Cardiac muscle cell (in vitro differentiated cells and primary cell): ENCODE measurements at places on chromosomes 7 and 10.

GRCh38 chr7:155917836-155918430 is 105.7 kb upstream of the SHH start:
- DNase-seq, result no peak
- no peaks in the 10 kb centered on the region for H3K36me3 ChIP-seq
- H3K4me1 ChIP-seq, result no peaks in the 10 kb centered on the region
- H3K4me3 ChIP-seq, result no peak overlapping the region
- H3K27ac ChIP-seq, result no peak overlapping the region

- DNase-seq, result no peak
- H3K36me3 ChIP-seq, result no peaks in the 10 kb centered on the region
- no peak overlapping the region for H3K27ac ChIP-seq
- no peaks in the 10 kb centered on the region for H3K27me3 ChIP-seq
- H3K4me3 ChIP-seq, result no peak overlapping the region
- H3K4me1 ChIP-seq, result no peaks in the 10 kb centered on the region
Observed at GRCh38 chr7:28908775-28909174, 49.4 kb downstream of the TRIL start.

DNA sequence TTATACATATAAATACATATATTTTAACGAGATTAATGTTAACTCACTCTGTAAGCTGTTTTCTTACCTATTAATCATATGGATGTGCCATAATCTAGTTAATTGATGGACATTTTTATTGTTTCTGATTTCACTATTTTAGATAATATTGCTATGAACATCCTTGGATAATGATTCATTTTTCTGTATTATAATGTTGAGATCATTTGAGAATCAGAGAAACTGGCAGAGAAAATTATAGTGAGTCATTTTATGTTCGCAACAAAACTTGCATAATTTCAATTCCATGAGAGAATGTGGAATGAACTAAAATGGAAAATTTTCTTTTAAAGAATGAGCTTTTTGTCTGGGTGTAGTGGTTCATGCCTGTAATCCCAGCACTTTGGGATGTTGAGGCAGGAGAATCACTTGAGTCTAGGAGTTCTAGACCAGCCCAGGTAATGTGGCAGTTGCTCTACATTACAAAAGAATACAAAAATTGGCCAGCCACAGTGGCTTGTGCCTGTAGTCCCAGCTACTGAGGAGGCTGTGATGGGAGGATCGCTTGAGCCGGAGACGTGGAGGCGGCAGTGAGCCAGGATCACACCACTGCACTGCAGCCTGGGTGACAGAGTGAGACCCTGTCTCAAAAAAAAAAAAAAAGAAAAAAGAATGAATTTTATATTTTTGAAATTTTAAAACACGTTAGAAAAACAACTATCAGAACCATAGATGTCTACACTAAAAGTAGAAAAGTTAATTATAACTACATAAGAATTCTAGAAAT is 40.5 kb downstream of the PAPSS2 start:
- no peak overlapping the region for H3K27ac ChIP-seq
- H3K27me3 ChIP-seq, result no peaks in the 10 kb centered on the region
- no peaks in the 10 kb centered on the region for H3K4me1 ChIP-seq
- DNase-seq, result peak; percentile 70
- H3K4me3 ChIP-seq, result no peak overlapping the region

GRCh38 chr10:69668721-69669120 is 38.7 kb downstream of the FAM241B start:
- H3K4me1 ChIP-seq, result peaks cover 21% of the 10 kb centered on the region
- no peak overlapping the region for H3K4me3 ChIP-seq
- no peaks in the 10 kb centered on the region for H3K36me3 ChIP-seq
- no peak overlapping the region for H3K27ac ChIP-seq

- H3K27ac ChIP-seq, result no peak within 1 kb of the TSS
- H3K36me3 ChIP-seq, result no peaks in the 10 kb centered on the region
- no peaks in the 10 kb centered on the region for H3K4me1 ChIP-seq
Observed at GRCh38 chr7:50782375-50783208, at the start of gene GRB10. TSS of gene GRB10 (minus strand) at chr7:50782896. CDS start at chr7:50732322, 50,574 bp downstream.
